Epithelial cell of esophagus (primary cell): ENCODE measurements at places on chromosomes 1 and 21.
A peak's percentile ranks its signal among the peaks of the same experiment; 100 is the strongest.

DNA sequence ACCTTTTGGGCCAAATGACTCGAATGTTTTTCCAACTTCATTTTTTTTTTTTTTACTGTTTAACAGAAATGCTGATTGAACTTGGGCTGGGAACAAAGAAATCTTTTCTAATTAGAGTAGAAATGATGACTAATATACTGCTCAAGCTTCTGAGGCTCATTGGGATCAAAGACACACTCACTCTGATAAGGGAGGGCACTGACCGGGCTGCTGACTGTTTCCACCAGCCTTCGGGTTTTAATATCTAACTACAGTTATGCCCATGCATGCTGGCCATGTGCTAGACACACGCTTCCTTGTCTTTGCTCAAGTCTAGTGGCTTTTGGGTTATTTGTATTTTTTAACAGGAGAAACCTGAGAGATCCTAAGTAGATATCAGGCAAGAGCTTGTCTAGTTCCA lies 16.8 kb downstream of the ZBTB18 start:
- no peak for DNase-seq

DNA sequence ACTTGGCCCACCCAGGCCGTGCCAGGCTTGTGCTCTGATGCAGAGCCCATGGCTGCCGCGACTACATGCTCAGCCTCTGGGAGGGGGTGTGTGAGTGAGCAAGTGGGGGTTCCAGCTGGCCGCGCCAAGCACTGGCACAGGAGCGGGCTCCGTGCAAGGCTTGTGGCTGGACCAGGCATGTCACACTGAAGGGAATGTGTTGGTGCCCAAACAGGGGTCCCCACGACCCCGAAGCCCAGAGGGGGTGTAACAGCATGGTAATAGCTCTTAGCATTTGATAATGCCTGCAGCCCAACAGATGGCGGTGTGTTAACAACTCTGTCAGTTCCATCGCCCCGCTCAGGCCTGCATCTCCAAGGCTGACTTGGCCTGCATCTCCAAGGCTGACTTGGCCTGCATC lies 38.3 kb upstream of the CD46 start:
- DNase-seq = no peak

DNA sequence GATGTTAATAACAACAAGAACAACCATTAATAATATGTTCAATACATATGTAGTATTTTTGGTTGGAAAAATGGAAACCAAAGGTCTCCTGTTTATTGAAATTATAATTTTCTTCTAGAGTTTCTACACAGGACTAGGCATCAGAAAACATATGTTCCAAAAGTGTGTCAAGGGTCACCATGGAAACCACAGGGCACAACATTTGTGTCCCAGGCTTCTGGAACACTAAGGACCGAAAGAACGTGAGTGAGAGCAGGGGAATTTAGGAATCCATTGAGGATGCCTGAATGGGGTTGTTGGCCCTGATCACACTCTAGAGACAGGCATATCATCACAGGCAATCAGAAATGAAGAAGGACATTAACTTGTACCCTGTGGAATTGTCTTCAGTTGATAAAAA lies 7.5 kb upstream of the CDC14A start:
- DNase-seq = no peak

DNA sequence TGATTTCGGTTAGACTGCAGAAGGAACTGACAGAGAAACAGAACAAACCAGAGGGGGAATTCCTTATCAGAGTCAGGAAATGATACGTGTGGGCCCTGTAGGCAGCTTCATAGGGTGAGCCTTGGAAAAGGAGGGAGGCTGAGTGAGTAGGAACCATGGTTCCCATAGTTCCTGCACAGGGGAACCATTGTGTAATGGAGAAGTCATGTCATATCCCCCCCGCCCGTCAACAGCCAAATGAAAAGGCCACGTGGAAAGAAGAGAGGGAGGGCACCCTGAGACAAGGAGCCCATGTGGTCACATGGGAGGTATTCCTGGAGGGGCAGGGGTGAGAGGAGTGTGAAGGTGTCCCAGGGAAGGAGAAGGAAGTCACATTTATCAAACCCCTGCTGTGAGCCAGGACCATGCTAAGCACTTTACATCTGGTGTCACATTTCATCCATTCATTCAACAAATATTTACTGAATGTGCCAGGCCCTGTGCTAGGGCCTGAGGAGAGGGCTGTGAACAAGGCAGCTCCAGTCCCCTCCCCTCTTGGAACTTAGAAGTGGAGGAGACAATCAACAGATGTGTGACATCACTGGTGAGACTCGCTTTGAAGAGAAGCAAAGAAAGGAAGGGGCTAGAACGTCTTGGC lies 15.7 kb upstream of the FGR start:
- DNase-seq = peak; percentile 68

DNA sequence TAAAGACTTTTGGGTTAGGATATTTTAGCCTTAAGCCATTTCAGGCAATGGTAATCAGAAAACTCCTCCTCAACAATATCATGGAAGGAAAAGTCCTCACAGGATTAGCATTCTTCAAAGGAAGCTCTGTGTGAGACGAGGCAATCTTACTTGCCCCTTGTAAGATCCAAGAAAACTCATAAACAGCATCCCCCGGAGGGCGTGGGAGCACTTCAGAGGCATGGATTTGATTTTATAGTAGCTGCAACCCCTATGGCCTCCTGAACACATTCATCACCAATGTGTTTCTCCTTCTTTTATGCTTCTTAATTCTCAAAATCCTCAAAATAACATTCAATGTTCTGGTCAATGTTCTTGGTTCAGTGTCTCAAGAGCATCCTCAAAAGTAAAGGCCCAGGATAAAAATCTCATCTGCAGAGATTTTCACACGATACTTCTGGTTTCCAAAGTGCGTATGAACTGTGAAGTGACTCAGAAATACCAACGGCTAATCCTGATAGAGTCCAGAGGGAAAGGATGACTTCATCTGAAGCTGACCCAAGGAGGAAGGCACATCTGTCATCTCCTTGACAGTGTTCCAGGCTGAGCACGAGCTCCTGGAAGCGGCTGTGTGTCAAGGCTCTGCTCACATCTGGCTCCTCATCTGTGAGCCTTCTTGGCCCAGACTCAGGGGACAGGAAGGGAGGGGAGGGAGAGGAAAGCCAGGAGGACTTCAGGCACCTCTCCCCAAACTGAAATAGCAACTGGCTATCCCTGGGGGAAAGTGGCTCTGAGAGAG lies 49.3 kb upstream of the PSEN2 start:
- peak; percentile 95 for DNase-seq

DNA sequence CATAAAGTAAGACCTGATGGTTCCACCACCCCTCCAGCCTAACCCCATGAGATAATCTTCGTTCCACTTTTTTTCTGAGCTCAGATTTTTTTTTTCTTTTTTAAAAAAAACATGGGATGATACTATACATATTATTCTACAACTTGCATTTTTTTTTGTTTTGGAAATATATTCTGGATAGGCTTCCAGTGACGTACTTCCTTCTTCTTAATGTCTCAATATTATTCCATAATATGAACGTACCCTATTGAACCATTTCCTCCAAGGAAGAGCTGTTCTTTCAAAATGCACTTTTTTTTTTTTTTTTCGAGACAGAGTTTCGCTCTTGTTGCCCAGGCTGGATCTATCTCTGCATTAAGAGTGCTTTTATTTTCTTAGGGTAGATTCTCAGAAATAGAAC lies 1.5 kb downstream of the EDEM3 start:
- DNase-seq = no peak

- DNase-seq = no peak
Observed at GRCh38 chr1:66353257-66353656, 180.7 kb upstream of the SGIP1 start.
